ENCODE measurements at places on chromosomes 4 and X.
A peak's percentile ranks its signal among the peaks of the same experiment; 100 is the strongest.

DNA sequence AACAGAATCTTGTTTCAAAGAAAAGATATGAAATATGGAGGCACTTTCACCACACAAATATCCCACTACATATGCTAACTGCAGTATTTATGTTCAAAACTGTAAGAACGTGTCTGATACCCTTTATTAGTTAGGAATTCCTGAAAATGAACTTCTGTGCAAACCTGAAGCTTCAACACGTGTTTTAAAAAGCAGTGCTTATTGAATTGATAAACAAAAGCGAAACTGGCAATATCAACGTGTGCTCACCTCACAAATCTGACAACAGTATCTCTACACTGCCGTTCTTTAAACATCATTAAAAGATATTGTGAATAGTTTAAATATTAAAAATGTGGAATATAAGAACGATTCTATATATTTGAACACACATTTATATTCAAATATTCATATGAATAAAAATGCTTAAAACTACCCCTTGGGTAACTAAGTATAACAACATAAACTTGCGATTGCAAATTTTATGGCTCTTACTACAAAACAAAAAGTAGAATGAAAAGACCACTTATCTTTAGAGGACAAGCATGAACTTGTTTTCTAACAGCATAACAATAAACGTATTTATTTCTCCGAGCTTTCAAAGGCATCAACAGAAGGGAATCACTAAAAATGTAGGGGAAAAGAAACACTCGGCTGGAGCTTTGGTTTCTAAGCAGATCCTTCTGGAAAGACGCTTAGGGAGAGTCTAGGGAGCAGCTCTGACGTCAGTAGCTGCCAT, at the start of gene LRP2BP:
TSS of gene LRP2BP (minus strand) at position 687 of the 718 bp plus-strand sequence. CDS start 17,738 bp downstream, outside the sequence.
- DNase-seq, result peak; percentile 10

GRCh38 chr4:60657807-60658206, 542.3 kb upstream of the ADGRL3 start:
- DNase-seq, result no peak

GRCh38 chrX:153818571-153819383, 11.6 kb downstream of the PDZD4 start:
- no peak for DNase-seq

GRCh38 chrX:109812236-109812635, 79.2 kb upstream of the ACSL4 start:
- no peak for DNase-seq

- no peak for DNase-seq
Observed at GRCh38 chr4:146640021-146640464, 1.4 kb downstream of the POU4F2 start.

DNA sequence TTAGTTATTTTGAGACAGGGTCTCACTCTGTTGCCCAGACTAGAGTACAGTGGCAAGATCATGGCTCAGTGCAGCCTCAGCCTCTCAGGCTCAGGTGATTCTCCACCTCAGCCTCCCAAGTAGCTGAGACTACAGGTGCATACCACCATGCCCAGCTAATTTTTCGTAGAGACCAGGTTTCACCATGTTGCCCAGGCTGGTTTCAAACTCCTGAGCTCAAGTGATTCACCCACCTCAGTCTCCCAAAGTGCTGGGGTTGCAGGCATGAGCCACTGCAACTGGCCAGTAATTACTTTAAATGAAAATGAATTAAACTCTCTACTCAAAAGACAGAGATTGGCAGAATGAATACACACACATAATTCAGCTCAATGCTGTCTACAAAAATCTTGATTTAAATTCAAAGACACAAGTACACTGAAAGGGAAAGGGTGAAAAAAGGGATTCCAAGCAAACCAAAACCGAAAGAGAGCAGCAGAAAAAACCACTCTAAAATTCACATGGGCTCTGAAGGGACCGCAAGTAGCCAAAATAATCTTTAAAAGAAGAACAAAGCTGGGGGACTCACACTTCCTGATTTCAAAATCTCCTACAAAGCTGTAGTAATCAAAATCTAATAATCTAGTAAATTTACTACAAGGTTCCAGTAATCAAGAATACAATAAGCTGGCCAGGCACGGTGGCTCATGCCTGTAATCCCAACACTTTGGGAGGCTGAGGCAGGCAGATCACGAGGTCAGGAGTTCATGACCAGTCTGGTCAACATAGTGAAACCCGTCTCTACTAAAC, 11.8 kb upstream of the SPON2 start:
- no peak for DNase-seq

GRCh38 chr4:145298885-145299284, 118.5 kb upstream of the OTUD4 start:
- DNase-seq, result no peak

DNA sequence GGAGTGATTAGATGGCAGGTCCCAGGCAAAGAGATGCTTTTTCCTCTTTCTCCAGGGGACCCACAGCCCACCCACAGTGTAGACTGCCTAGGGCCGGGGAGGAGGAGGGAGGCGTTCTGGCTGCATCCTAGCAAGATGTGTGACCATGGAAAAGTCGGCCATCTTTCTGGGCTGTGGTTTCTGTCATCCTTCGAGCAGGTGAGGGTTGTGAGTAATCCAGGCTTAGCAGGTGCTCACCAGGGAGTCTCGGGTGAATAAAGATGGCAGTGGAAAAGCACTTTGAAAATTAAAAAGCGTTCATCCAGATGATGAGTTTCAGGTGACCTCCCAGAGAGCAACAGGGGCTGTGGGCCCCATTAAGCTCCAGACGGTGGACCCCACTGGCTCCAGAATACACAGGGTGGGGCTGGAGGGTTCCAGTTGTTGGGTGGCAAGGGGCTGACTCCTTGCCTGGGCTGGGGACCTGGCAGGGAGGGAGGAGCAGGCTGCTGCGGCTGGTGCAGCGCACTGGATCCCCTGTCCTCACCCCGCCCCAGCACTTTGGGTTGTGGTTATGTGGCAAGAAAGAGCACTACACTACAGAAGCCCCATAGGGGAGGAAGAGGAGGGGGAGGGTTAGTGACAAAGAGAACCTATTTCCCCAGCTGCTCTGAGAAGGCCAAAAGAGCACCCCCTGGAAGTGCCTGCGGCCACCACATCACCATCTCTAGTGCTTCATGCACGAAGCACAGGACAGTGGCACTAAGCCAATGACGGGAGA, 23.7 kb downstream of the ELF4 start:
- DNase-seq, result no peak

DNA sequence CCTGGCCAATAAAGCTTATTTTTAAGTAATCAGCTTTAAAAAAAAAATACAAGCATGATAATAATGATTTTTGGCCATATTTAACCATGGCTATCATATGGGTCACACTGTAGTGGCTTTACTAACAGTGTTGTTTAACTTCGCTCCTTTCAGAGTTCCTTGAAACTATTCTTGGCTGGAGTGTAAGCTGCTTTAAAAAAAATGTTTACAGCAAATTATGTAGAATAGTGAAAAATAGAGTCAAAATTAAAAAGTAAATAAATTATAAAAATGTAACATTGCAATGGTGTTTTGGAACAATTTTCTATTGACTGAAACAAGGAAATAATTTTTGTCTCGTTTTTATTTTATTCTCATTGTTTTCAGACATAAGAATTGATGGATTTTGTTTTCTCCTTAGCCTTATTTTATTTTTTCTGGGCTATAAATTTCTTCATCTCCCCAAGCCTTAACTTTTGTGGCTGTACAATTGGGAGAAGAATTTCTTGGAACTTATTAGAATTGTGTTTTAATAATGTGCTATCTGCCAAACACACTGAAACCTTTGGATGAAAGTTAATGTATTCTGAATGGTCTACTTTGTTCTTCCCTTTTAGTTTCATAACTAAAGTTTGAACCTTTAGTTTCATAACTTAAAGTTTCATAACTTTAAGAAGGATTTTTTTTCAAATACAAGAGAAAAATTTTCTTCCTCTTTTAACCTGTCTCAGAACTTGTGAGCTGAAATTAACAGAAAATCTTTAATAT, 182.0 kb downstream of the ARHGAP24 start:
- DNase-seq, result no peak

GRCh38 chr4:128176643-128177042, 111.0 kb downstream of the PGRMC2 start:
- DNase-seq, result no peak

- DNase-seq, result no peak
Observed at GRCh38 chr4:10898072-10898471, 213.5 kb upstream of the CLNK start.

DNA sequence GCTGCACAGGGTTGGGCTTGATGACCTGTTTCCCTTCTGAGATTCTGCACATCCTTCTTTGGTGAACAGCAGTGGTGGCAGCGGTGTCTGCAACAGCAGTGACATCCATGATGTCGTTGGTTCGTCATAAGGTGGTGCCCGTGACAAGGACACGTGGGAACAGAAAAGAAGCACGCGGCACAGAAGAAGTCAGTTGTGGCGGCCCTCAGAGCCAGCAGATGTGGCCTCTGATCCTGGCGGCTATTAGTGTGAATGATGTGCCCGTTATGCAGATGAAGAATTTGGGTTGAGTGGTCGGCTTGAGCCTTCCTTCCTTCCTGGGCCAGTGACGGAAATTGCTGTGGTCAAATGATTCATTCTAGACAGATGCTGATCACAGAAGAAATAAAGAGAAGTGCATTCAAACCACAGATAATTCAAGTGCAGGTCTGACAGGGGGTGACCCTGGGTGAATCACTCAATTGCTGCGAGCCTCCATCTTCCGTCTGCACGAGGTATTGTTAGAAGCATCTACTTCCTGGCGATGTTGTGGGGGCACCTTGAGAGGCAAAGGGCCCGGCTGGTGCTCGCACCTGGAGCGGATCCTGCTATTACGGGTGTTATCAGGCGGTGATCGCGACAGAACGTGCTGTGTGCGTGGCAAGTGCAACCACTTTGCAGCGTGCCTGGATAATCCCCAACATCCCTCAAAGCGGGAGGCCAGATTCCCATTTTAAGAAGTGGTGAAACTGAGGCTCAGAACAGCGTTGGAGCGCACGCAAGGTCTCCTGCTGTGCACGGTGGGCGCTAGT, 215.2 kb upstream of the PSAPL1 start:
- no peak for DNase-seq

- no peak for DNase-seq
Observed at GRCh38 chrX:119427024-119427794, 28.1 kb downstream of the SLC25A43 start.

- no peak for DNase-seq
Observed at GRCh38 chr4:65670331-65671031, at the start of gene EPHA5. EPHA5 (minus strand) TSS chr4:65670489; CDS start chr4:65669742, 747 bp downstream.

- no peak for DNase-seq
Observed at GRCh38 chr4:111562826-111563225, 582.4 kb upstream of the FAM241A start.

DNA sequence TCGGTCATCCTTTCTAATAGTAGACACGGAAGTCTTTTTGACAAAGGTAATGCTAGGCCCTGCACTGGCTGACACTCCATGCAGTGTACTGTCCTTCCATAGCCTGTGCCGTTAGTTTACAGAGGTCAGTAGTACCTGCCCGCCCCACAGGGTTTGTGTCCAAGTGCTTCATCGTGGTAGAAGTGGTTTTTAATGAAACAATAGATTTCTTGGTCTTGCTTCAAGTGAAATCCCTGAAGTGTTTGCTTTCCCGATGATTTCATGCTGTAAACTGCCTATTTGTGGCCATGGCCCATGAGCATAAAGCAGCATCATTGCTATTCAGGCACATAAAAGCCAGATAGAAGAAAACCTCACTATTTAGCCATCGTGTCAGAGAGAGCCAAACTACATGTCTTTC, 139.3 kb downstream of the GPR143 start:
- no peak for DNase-seq

GRCh38 chr4:2186133-2186864, 55.6 kb downstream of the HAUS3 start:
- DNase-seq, result no peak

DNA sequence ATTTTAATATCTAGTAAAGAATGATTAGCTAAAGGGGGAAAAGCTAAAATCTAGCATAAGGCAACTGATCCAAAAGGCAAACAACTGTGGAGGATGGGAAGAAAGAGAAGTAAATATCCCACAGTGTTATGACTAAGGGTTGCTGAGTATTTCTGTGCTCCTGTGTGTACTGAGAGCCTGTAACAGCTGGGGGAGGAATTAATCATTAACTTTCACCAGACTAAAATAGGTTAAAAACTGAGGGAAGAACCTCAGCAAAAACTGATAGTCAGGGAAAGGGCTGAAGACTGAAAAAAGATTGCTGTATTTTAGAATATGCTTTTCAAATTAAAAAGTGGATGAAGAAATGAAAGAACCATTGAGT, 365.9 kb downstream of the CXXC4 start:
- DNase-seq, result no peak

DNA sequence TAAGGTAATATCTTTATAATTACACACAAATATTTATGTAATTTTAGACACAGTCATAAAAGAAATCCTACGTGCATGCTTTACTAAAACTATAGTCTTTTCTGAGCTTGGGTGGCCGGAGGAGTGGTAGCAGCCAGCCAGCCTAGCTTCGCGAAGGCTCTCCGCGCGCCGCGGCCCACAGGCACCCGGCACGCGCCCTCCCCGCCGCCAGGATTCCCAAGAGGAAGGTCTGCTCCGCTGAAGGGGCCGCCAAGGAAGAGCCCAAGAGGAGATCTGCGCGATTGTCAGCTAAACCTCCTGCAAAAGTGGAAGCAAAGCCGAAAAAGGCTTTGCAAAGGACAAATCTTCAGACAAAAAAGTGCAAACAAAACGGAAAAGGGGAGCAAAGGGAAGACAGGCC, 8.7 kb upstream of the PJA1 start:
- no peak for DNase-seq

GRCh38 chrX:153412746-153413720, 1.8 kb downstream of the ZFP92 start:
- no peak for DNase-seq

DNA sequence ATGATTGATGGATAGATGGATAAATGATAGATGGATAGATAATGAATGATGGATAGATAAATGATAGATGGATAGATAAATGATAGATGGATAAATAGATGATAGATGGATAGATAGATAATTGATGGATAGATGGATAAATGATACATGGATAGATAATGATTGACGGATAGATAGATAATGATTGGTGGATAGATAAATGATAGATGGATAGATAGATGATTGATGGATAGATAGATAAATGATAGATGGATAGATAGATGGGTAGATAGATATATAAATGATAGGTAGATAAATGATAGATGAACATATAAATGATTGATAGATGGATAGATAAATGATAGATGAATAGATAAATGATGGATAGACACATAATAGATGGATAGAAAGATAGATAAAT, 49.5 kb upstream of the SHOX start:
- DNase-seq, result no peak

- DNase-seq, result no peak
Observed at GRCh38 chrX:39472161-39472560, 625.6 kb downstream of the BCOR start.

- DNase-seq, result no peak
Observed at GRCh38 chrX:136549226-136549625, 17.2 kb downstream of the VGLL1 start.

- DNase-seq, result no peak
Observed at GRCh38 chr4:69075061-69075792, 21.0 kb upstream of the UGT2B7 start.

DNA sequence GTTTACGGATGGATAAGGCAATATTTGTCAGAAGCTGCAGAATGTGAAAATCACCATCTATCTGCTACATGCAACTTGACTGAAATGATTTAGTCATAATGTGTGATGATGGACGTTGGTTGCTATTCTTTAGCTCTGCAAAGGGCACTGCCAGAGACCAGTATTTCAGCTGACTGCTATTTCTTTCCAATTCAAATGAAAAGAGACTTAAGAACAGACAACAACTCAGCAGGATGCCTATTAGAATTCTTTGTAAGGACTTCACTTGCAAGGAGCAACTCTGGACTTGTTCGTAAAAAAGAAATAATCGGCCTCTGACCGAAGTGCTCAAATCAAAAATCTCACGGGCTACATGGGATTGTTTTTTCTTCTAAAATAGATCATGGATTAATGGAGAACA, 262.7 kb downstream of the DHX15 start:
- no peak for DNase-seq

GRCh38 chr4:7894098-7894676, 45.5 kb downstream of the AFAP1 start:
- no peak for DNase-seq
